ENCODE measurements at places on chromosomes 13 and 19.
A peak's percentile ranks its signal among the peaks of the same experiment; 100 is the strongest.

DNA sequence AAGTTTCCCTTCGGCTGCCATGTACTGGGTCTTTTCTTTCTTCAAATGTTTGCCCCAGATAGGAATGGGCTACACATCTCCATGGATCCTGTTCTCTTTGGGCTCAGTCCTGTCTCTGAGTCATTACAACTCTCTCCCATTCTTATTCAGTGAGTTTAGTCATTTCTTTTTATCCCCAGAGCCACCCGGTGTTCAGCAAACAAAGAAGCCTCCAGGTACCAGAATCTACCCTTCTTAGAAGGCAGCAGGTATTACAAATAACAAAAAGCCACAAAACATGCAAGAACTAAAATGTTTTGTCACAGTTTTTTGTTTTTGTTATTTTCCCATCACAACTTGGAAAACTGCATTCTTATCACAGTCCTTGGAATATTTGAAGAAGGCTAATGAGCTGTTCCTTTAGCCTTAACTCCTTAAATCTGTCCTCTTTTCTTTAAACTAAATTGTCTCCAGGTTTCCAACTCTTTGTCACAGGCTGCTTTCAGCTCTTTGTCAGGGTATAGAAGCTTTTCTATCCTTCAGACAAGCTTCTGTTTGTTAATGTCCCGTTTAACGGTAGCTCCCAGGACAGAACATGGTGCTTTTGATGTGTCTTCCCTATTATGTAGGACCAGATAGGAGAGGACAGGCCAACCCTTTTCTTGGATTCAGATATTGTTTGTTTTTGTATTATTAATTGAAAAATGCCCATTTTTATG is 215.5 kb upstream of the HTR2A start:
- DNase-seq: no peak

DNA sequence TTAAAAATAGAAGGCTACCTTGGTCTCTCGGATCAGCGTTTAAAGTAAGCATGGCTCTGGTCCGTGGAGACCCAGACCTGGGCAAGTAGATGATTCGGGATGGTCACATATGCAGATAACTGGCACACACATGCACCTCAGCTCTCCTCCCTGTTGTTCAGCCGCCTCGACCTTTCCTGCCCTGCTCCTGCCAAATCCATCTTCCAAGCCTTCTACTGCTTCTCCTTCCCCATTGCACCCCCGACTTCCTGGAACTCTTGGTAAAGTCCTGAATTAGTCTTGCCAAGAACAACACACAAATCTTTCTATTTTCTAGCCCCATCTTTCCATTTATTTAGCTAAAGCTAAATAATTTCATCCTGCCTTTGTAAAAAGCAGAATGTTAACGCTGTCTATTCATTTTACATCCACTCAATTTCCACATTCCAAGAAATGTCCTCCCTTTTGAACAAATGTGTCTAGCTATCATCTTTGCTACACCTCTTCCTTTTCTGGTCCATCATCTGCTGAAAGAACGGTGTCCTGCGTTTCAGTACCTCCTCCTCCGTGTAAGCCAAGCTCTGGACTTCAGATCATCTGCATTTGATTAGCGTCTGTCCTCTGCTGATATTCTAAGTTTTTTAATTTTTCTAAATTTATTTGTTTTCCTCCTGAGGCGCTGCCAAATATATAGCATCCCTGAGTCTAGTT is 92.5 kb downstream of the ZIC5 start:
- no peak for DNase-seq

GRCh38 chr13:105363261-105364190 is 1171.9 kb downstream of the EFNB2 start:
- no peak for DNase-seq

DNA sequence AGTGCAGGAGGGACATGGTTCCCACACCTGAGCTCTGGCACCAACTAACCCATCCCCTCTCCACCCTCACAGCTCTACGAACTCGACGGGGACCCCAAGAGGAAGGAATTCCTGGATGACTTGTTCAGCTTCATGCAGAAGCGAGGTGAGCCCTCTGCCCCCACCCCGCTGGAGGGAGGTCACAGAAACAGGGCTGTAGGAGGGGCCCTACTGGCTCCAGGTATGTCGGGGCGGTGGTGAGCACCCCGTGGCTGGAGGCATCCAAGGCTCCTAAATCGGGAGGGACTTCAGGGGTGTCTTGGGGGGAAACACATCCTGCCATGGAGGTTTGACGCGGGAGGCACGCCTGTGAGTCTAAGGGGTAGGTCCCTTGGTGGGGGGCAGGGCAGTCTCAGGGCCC is 24.1 kb upstream of the WDR18 start:
- no peak for DNase-seq

DNA sequence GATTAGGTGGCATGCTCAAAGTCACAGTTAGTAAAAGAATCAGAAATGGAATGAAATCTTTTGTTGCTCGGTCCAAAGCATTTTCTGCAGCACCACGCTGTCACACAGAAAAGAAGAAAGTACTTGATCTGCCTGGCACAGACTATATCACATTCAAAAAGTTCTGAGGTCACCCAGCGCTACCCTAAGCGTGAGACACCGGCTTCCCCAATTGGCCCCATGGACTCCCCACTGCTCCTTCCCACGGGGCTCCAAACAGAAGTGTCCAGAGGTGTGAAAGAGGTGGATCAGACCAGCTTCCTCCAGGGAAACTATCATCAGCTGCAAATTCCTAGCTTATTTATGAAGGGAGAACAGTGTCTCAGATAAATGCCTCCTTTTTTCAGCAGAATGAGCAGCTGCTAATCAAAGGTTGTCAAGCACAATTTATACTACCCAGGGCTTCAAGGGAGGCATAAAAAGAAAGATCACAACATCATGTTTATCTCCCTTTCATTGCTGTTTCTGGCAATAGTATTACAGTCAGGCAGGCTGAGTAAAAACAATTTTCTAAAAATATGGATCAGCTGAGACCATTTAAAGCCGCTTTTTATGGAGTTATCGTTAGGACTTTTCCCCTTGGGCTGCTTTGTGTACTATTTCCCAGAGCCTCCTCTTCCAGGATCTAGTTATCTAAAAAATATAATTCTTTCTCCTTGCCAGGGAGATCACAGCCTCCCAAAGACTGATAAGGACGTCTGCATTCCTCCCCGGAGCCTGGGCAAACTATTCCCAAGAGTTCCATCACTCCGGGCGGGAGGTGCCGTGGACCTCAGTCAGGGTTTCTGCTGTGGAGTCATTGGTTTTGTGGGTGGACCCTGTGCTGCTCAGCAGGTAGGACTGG is 208.0 kb downstream of the LHFPL6 start:
- DNase-seq: peak; percentile 19

DNA sequence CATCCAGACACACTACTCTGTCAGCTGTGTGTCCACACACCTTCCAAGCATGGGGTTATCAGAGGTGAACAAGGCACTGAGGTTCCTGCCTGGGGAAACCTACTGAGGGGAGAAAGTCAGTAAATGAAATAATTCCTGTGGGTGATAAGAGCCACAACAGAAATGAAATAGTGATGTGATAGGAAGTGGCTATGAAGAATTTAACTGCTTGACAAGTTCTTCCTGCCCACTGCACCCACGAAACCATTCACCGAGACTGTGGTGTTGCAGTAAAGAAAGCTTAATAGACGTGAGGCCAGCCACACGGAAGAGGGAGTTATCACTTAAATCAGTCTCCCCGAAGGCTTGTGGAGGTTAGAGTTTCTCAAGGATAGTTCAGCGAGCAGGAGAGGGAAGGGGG is 353.1 kb downstream of the UQCRFS1 start:
- no peak for DNase-seq

DNA sequence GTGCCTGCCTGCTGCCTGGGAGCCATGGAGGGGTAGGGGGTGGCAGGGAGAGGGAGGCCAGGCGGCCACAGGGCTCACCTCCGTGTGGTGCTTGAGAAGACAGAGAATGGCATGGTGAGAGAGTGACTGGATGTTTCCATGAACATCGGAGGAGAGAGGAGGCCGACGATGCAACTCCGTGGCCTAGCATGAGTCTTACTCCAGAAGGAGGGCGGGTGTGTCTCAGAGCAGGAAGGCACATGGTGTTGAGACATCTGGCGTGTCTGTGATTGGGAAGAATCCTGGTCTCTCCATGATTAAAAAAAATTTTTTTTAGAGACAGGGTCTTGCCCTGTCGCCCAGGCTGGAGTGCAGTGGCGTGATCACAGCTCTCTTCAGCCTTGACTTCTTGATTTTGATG is 5.1 kb downstream of the IRGC start:
- no peak for DNase-seq

DNA sequence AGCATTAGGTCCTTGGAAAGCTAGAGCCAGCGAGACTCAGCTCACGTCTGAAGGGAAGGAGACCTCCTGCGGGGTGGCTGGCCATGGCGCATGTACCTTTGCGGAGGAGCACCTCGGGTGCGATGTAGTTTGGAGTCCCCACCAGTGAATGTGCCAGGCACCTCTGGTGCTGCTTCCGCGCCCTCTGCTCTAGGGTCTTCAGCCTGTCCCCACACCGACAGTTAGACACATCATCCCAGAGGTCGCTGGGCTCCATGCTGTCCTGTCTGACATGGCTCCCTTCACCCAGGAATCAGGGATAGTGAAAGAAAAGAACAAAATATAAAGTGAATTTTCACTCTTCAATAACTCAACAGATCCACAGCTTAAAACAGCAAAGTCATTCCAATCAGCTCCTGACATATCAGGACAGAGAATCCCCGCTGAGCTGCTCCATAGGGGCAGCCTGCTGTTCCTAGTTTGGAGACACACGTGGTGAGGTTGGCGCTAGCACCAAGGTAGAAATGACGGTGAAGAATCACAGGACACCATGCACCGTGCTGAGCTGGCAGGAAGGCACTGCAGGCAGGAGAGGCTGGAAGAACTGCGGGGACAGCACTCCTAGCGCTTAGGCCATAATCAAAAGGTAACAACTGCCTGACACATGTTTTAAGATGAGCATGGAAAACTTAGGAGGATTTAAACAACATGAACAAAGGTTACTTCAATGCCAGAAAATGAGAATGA is 79.0 kb upstream of the XPO4 start:
- no peak for DNase-seq

- no peak for DNase-seq
Measured at GRCh38 chr13:69553976-69554375, 553.6 kb upstream of the ATXN8OS start.

- DNase-seq: no peak
Measured at GRCh38 chr13:101892296-101892695, 439.8 kb downstream of the ITGBL1 start.

GRCh38 chr13:27583645-27584044 is 36.7 kb downstream of the LNX2 start:
- DNase-seq: no peak

DNA sequence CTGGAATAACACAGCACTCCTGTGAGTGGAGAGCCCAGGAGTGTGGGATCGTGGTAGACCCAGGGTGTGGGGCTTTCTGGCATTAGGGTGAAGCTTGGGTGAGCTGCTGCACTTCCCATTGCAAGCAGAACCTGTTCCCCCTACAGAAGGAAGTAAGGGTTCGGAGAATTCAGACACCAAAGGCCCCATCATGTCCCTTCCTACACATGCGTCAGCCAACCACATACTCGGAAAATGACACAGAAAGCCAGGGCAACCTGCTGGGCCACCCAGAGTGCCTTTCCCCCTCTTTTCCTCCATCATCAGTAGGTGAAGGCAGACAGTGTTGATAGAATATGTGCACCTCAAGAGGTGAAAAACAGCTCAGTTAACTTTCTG is 42.9 kb downstream of the GGACT start:
- no peak for DNase-seq

GRCh38 chr13:103371271-103371670 is 305.1 kb upstream of the SLC10A2 start:
- no peak for DNase-seq

DNA sequence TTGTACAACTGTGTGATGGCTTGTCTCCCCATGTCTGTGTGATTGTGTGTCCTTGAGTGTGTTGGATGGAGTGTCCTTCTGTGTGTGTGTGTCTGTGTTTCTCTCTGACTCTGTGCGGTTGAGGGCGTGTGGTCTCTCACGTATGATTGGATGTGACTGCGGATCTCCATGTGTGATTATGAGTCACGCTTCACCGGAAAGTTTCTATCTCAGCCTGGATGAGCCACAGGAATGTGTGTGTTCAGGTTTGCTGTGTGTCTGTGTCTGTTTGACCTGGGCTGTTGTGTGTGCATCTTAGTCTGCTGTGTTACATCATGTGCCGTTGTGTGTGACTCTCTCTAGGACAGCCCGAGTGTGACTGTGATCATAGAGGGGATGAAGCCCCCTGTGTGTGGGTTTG is 15.5 kb upstream of the ZNF835 start:
- DNase-seq: no peak

GRCh38 chr13:59354665-59355369 is 808.9 kb downstream of the DIAPH3 start:
- DNase-seq: no peak

DNA sequence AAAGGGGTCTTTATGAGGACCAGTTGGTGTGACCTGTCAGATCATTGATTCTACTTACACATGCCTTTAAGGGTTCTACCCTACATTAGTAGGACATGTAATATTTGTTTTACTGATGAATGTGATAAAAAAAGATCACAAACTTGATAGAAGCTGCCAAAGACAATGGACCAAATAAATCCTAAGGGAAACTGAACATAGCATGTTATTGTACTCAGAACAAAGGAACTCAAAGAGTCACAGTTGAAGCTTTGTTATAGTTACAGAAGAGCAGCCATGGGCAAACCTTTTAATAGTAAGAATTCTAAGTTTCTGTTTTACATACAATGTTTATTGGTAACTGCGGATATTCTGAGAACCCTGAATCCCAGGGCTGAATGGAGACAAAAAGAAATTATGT is 780.1 kb downstream of the SLITRK6 start:
- no peak for DNase-seq

DNA sequence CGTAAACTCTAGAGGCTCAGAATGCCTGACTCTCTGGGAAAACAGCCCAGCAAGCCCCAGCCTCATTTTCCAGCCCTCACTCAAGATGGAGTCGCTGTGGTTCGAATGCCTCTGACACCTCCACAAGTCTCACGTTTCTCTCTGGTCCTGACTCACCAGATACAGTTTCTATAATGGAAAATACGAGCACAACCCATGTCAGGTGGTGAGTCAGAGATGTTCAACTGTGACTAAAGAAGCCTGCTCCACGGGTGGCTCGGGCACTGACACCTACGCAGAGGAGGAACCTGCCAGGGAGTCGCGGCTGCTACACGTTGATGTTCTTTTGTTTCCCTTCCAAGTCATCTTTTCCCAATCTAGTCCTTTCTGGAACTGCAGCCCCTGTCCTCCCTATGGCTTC is 87.1 kb upstream of the STK24 start:
- no peak for DNase-seq
